Activated CD8-positive, alpha-beta T cell treated with anti-CD3 and anti-CD28 coated beads, Interleukin-2, amount 10 ng/mL, durations not matched to agents 7 days and 5 days (primary cell): ENCODE measurements at places on chromosomes 12 and 14. TPM values are rescaled to one million over a fixed set of nuclear protein-coding genes. Genes with fewer than 3 reads are reported as not detected.

GRCh38 chr14:72957213-72957612 lies 30.9 kb downstream of the DCAF4 start:
- DNase-seq, result no peak
- no peak overlapping the region for H3K27ac ChIP-seq
- H3K4me1 ChIP-seq, result no peaks in the 10 kb centered on the region
- H3K27me3 ChIP-seq, result no peaks in the 10 kb centered on the region
- no peak overlapping the region for H3K4me3 ChIP-seq
- peaks cover 46% of the 10 kb centered on the region for H3K36me3 ChIP-seq

DNA sequence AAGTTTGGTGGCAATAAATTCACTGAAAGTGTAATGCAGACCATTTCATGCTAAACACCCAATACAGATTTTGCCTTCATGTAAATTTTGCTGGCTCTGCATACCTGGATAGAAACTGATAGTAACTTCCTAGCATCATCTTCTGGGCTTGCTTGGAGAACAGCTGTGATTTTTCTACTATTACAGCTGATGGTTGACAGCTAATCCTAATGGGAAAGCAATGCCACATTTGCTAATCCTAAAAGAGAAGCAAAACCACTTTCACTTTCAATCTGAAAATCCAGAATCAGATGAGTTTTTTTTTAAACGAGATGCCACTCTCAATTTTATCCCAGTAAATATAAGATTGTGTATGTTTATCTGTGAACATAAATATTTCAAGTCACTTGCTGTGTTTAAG lies 1035.9 kb downstream of the TRHDE start:
- H3K4me3 ChIP-seq, result no peak overlapping the region
- no peak for DNase-seq
- H3K27me3 ChIP-seq, result no peaks in the 10 kb centered on the region
- H3K4me1 ChIP-seq, result no peaks in the 10 kb centered on the region

- no peak overlapping the region for H3K4me3 ChIP-seq
- no peaks in the 10 kb centered on the region for H3K36me3 ChIP-seq
- DNase-seq, result no peak
- H3K27me3 ChIP-seq, result peaks cover 2% of the 10 kb centered on the region
- no peak overlapping the region for H3K27ac ChIP-seq
- H3K4me1 ChIP-seq, result no peaks in the 10 kb centered on the region
These were observed 21.9 kb downstream of the EPS8 start for GRCh38 chr12:15767301-15767700.

DNA sequence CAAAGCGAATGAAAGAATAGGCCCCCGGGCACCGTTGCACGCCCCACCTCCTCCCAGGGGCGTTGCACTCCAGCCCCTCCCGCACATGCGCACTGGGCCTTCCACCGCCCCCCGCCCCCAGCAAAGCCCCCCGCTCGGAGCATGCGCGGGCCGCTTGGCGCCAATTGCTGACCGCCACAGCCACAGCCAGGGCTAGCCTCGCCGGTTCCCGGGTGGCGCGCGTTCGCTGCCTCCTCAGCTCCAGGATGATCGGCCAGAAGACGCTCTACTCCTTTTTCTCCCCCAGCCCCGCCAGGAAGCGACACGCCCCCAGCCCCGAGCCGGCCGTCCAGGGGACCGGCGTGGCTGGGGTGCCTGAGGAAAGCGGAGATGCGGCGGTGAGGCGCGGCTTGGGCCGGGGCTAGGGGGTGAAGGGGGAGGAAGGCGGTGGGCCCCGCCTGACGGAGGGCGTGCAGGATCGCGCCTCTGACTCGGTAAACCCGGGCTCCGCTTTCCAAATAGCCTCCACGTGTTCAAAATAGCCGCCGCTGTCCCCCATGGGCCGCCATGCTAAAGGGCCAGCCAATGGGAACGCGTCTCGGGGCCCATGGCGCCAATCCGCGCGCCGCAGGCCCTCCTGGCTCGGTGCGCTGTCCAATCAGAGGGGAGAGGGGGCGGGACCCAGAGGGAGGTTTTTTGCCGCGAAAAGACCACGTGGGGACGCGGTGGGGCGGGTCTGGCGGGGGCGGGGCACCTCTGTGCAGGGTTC lies at the start of gene UNG:
UNG (plus strand) TSS at position 163 of the 748 bp plus-strand sequence; CDS start at position 246, 83 bp downstream.
- H3K27ac ChIP-seq, result peak within 1 kb of the TSS; percentile 87
- H3K27me3 ChIP-seq, result no peaks in the 10 kb centered on the region
- peak within 1 kb of the TSS; percentile 74 for H3K4me3 ChIP-seq
- DNase-seq, result peak; percentile 97
- peaks cover 38% of the 10 kb centered on the region for H3K4me1 ChIP-seq
- peaks cover 32% of the 10 kb centered on the region for H3K36me3 ChIP-seq

- H3K27me3 ChIP-seq, result no peaks in the 10 kb centered on the region
- H3K27ac ChIP-seq, result peak overlapping the region; percentile 92
- H3K36me3 ChIP-seq, result no peaks in the 10 kb centered on the region
These were observed 71.2 kb downstream of the IRF2BPL start for GRCh38 chr14:76957224-76957891.

DNA sequence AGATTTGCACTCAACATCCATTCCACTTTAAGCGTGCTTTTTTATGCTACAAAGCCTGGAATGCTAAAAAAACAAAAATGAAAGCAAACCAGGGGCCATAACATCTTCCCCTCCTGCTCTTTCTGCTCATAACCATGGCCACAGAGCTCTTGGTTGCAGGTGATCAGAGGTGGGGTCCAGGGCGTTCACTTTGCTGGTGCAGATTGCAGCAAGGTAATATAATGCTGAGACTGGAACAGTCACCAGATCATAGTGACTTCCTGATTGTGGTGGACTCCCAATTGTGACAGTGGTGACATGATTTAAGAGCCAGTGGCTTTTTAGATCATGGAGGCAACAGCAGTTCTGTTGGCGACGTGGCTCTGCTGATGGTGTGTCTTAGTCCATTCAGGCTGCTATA lies 115.0 kb upstream of the CPM start:
- DNase-seq, result no peak
- no peak overlapping the region for H3K27ac ChIP-seq
- H3K4me1 ChIP-seq, result no peaks in the 10 kb centered on the region
- H3K36me3 ChIP-seq, result no peaks in the 10 kb centered on the region
- no peak overlapping the region for H3K4me3 ChIP-seq
- H3K27me3 ChIP-seq, result peaks cover 4% of the 10 kb centered on the region

DNA sequence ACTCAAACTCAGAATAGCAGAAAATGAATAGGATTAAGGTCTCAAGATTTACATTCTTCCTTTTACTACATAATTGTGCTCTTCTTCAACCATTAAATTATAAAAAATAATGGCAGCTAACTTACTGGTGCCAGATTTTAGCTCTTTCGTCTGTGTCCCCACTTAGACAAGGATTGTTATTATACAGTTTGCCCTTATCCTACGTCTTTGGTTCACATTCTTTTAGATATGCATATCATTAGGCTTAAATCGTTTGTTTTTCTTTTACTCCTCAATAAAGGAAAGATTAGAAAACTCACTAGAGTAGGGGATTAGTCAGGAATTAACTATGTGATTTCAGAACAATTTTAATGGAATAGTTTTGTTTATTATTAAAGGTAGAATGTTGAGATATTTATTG lies 129.6 kb upstream of the GARIN2 start:
- no peak overlapping the region for H3K27ac ChIP-seq
- H3K4me1 ChIP-seq, result no peaks in the 10 kb centered on the region
- H3K27me3 ChIP-seq, result no peaks in the 10 kb centered on the region

GRCh38 chr14:55758796-55759195 lies 178.8 kb downstream of the KTN1 start:
- DNase-seq, result no peak
- peaks cover 2% of the 10 kb centered on the region for H3K4me1 ChIP-seq
- no peak overlapping the region for H3K27ac ChIP-seq
- no peaks in the 10 kb centered on the region for H3K27me3 ChIP-seq
- no peaks in the 10 kb centered on the region for H3K36me3 ChIP-seq
- no peak overlapping the region for H3K4me3 ChIP-seq

- H3K4me3 ChIP-seq, result peak within 1 kb of the TSS; percentile 85
- peaks cover 28% of the 10 kb centered on the region for H3K4me1 ChIP-seq
- no peaks in the 10 kb centered on the region for H3K27me3 ChIP-seq
- peaks cover 18% of the 10 kb centered on the region for H3K36me3 ChIP-seq
These were observed at the start of gene PIP4K2C for GRCh38 chr12:57590864-57591781. Gene PIP4K2C, plus strand, starts transcription at chr12:57591192. Its CDS starts 98 bp downstream, at chr12:57591290.

GRCh38 chr14:77459072-77459723 lies 1.3 kb downstream of the AHSA1 start:
- H3K27me3 ChIP-seq, result no peaks in the 10 kb centered on the region
- H3K36me3 ChIP-seq, result peaks cover 43% of the 10 kb centered on the region
- peak overlapping the region; percentile 100 for H3K4me3 ChIP-seq
- peak overlapping the region; percentile 100 for H3K27ac ChIP-seq
- DNase-seq, result peak; percentile 79
- H3K4me1 ChIP-seq, result peaks cover 26% of the 10 kb centered on the region

DNA sequence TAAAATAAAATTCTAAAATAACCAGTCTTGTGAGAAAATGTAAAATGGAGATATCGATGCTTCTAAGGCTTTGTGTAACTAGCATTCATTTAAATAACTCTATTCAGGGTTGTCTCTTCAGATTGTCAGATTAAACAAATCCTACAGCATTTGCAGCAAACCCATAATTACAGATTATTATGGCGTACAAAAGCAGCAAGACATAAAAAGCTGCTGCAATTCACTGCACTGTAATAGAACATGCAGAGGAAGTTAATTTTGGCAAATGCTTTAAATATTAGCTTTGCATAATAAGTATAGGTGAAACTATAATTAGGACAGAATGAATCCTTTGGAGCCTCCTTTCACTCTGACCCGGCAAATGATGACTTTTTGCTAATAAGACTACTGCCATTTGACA lies 98.3 kb downstream of the INSM2 start:
- no peak overlapping the region for H3K4me3 ChIP-seq
- DNase-seq, result no peak
- H3K36me3 ChIP-seq, result peaks cover 16% of the 10 kb centered on the region
- H3K4me1 ChIP-seq, result no peaks in the 10 kb centered on the region
- H3K27ac ChIP-seq, result no peak overlapping the region

DNA sequence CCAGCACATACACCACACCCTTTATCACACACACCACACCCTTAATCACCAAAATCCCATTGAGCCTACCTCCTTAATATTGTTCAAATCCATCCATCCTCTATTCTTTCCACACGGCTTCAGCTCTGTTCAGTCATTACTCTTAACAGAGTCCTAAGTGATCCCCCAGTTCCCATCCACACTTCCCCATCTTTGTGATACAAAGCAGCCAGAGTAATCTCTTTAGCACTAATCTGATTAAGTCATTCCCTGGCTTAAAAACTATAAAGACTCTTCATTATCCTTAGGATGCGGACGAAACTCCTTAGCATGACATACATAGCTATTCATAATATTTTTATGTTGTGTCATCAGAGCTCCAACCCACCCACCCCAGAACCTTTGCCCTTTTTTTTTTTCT lies 14.7 kb upstream of the MFAP5 start:
- H3K4me1 ChIP-seq, result peaks cover 2% of the 10 kb centered on the region
- H3K4me3 ChIP-seq, result no peak overlapping the region
- H3K27me3 ChIP-seq, result no peaks in the 10 kb centered on the region
- no peaks in the 10 kb centered on the region for H3K36me3 ChIP-seq

DNA sequence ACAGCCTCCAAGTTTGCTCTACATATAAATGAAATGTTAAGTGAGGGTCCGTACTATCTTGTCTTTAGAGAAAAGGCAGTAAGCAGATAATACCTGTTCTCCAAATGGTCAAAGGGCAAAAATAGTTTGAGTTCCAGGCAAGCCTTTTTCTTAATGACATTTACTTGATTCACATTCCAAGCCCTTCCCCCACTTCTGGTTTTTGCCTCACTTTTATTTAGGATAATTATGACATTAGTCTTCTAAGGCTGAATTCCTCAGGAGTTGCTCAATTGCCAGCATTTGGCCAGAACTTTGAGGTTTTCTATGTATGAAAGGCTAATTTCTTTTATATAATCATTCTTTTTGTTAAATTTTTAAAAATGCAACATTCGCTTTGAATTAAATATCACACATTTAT lies 62.5 kb upstream of the DUSP6 start:
- H3K36me3 ChIP-seq, result peaks cover 17% of the 10 kb centered on the region
- no peak overlapping the region for H3K4me3 ChIP-seq
- H3K27me3 ChIP-seq, result no peaks in the 10 kb centered on the region
- H3K4me1 ChIP-seq, result no peaks in the 10 kb centered on the region
- H3K27ac ChIP-seq, result no peak overlapping the region
- DNase-seq, result no peak

DNA sequence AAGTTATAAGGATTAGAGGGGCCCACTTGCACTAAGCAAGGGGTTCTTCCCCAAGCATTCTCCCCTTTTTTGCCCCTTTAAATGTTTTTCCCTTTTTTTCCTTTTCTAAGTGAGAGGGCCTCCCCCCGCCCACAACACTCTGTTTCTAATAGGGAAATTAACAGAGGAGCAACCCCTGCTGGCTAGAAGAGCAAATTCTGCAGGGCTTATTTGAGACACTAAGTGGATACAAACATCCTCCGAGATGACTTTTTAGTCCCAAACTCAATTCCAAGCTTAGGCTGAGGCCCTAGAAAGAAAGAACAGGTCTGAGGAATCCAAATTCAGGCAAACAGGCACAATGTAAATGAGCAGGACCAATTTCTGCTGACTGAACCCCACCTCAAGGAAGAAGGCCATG lies 138.9 kb downstream of the GPR65 start:
- H3K4me1 ChIP-seq, result no peaks in the 10 kb centered on the region
- no peaks in the 10 kb centered on the region for H3K36me3 ChIP-seq
- DNase-seq, result no peak
- peaks cover 12% of the 10 kb centered on the region for H3K27me3 ChIP-seq
- H3K27ac ChIP-seq, result no peak overlapping the region
- H3K4me3 ChIP-seq, result no peak overlapping the region

Gene SDR9C7
- not detected for total RNA-seq

Gene DGLUCY
- 111 TPM for total RNA-seq

Gene KRT6C
- total RNA-seq, result not detected

Gene PLBD1
- not detected for total RNA-seq

Gene HCFC2
- total RNA-seq, result 12.0 TPM

Gene CPM
- total RNA-seq, result 0.34 TPM
